ENCODE measurements at places on chromosomes 1 and 21. TPM values are rescaled to one million over a fixed set of nuclear protein-coding genes. Genes with fewer than 3 reads are reported as not detected.

DNA sequence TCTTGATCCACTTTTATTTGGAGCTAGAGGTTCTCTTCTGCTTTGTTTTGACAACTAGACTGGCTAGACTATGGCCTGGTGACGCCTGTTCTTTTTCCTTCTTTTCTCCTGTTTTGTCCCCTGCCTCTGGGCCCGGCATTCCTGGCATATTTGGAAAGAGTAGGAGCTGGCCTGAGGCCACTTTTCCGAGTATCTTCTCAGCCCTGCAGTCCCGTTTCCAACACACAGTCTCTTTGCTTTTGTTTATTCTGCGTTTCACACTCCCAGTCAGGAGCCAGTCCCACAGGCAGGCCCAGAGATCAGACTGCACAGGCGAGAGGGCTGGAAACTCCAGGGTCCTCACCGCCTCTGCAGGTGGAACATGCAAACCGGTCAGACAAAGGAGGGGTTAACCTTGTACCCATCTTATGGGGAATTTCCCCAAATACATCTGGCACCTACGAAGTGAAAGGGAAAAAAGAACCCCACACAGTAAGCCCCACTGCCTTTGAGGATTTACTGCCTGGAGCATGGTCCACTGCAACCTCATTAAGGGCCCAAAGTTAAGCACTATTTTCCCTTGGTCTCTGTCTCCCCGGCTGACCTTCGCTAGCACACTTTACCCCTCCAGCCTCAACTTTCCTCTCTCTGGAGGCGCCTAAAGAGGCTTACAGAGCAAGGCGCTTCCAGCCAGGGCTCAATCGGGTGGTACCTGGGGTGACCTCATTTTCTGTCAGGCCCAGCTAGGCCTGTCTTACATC is 141.1 kb downstream of the TOMM20 start:
- peaks cover 11% of the 10 kb centered on the region for H3K4me1 ChIP-seq
- H3K36me3 ChIP-seq: no peaks in the 10 kb centered on the region
- H3K27ac ChIP-seq: no peak overlapping the region
- DNase-seq: no peak
- H3K27me3 ChIP-seq: no peaks in the 10 kb centered on the region

DNA sequence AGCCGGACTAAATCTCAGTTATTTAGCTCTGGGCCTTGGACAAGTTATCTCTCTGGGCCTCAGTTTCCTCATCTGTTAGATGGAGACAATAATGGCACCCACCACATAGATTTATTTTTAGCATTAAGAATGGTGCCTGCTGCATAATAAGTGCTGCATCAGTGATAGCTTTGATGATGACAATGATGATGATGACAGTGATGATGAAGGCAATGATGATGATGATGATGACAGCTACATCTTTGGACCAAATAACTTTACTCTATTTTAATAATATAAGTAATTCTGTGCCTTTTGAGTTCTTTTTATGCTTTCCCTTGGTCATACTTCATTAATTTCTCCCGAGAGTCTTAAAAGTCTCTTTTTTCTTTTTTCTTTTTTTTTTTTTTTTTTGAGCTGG is 143.4 kb downstream of the C1orf21 start:
- no peaks in the 10 kb centered on the region for H3K27me3 ChIP-seq
- no peaks in the 10 kb centered on the region for H3K36me3 ChIP-seq
- H3K4me3 ChIP-seq: no peak overlapping the region
- no peak overlapping the region for H3K27ac ChIP-seq
- peaks cover 3% of the 10 kb centered on the region for H3K4me1 ChIP-seq
- no peak for DNase-seq

GRCh38 chr1:174344162-174344561 is 103.6 kb upstream of the GPR52 start:
- DNase-seq: no peak
- no peaks in the 10 kb centered on the region for H3K27me3 ChIP-seq
- no peak overlapping the region for H3K27ac ChIP-seq
- no peaks in the 10 kb centered on the region for H3K4me1 ChIP-seq
- H3K4me3 ChIP-seq: no peak overlapping the region

- no peaks in the 10 kb centered on the region for H3K4me1 ChIP-seq
- no peaks in the 10 kb centered on the region for H3K27me3 ChIP-seq
- DNase-seq: no peak
- no peak overlapping the region for H3K4me3 ChIP-seq
- peaks cover 30% of the 10 kb centered on the region for H3K36me3 ChIP-seq
Measured at GRCh38 chr21:34100337-34100736, 27.0 kb downstream of the MRPS6 start.

The SYTL1 gene
- total RNA-seq: 244 TPM

DNA sequence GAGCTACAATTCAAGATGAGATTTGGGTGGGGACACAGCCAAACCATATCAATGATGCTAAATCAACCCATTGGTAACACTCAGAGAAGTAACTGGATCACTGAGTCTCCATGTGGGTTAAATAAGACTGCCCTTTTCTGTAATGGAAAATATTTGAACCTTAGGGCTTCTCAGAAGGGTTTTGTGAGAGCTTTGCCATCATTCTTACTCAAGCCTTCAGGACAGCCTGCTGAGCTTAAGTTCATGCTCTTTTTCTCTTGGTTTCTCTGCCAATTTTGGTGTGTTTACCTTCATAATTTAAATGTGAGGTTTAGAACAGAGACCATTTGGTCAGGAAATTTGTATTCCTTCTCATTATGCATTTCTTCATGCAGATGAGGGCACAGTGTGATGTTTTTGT is 74.7 kb downstream of the DISC1 start:
- H3K4me3 ChIP-seq: no peak overlapping the region
- no peaks in the 10 kb centered on the region for H3K4me1 ChIP-seq
- no peaks in the 10 kb centered on the region for H3K27me3 ChIP-seq
- no peaks in the 10 kb centered on the region for H3K36me3 ChIP-seq
- DNase-seq: no peak

DNA sequence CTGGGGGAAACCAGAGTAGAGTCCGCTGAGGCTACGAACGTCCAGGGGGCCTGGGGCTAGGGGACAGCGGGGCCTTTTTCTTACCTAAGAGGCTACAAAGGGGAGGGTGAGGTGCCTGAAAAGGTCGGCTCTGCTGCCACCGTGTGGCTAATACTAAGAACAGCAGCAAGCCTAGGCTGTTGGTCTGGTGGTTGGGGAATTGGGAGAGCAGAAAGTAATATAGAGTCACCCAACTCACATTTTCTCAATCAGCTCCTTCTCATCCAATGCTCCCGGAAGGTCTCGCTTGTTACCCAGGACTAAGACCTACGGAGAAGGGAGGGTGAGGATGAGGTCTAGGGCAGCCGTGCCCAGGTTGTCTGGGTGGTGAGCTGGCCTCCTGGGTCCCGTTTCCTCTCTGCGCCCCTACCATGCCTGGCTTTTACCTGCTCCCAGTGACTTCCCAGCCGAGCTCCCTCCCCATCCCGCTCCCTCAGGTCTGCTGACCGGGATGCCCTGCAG is 9.3 kb downstream of the ARL8A start:
- peaks cover 41% of the 10 kb centered on the region for H3K36me3 ChIP-seq
- no peak overlapping the region for H3K27ac ChIP-seq
- no peaks in the 10 kb centered on the region for H3K4me1 ChIP-seq

The TCEA3 gene
- 0.75 TPM for total RNA-seq
